ENCODE measurements at places on chromosomes 3 and 15.

GRCh38 chr3:144840866-144841265 is 869.2 kb downstream of the DIPK2A start:
- no peak for DNase-seq

DNA sequence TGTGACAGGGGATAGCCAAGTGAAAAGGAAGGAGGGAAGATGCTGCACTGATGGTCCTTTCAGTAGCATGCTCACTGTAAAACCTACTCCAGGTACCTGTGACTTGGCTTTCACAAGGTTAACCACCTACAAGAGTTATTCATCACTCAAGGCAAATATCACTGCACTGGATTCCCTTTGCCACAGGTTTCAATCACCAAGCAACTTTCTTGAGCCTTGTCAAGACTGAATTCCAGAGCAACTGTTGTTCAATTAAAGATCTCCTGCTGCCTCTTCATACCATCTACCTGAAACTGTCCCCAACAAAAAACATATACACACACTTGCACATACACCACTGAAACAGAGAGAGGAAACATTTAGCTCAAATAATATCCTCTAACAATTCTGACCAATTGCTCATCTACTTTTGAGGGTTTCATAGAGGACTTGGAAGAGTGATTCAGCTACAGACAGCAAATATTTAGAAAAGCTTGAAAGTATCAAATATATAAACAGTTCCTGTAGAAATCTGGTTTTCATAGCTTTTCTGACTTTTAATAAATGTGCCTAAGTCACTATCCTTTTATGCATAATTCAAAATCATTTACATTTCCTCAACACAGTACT is 6.5 kb downstream of the IGF2BP2 start:
- DNase-seq: no peak

DNA sequence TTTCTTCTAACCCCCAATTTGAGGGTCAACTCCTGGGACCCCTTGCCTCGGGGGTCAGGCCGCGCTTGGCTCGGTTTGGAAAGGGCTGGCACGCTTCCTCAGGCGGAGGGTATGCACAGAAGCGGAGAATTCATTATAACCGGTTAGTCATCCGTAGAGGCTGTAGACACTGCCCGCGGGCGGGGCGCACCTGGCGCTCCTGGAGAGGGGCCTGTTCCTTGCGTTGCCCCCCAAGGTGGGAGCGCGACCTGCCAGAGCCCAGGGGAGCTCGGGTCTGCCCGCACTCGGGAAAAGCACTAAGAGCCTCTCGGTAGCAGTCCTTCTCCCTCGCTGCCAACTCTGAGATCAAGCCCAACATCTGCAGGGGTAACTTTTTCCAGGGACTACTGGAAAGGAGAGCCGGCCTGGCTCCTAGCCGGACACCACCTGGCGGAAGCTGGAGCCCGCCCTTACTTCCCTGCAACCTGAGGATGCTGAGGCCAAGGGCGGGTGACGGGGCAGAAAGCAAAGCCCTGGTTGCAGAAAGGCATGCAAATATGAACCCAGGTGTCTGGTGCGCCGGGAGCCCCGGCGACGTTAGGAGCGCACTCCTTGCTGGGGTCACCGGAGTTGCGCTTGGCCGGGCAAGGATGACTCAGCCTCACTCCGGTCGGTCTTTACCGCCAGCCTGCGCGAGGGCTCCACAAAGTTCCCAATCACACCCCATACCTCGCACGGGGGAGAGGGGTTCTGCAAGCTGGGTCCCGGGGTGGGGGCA is 1.5 kb upstream of the CACNA2D3 start:
- DNase-seq: peak; percentile 51

- no peak for DNase-seq
Measured at GRCh38 chr3:37811625-37812498, 49.8 kb upstream of the CTDSPL start.

DNA sequence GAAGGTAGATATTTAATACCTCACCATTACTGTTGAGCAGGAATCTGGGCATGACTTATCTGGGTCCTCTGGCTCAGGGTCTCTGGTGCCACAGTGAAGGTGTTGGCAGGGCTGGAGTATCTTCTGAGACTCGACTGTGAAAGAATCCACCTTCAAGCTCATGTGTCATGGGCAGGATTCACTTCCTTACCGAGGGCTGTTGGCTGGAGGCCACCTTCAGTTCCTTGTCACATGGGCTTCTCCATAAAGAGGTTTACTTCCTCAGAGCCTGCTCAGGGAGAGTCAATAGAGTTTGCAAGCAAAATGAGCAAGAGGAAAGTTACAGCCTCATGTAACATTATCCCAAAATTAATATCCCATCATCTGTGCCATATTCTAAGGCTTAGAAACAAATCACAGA is 459.5 kb downstream of the NR2F2 start:
- DNase-seq: no peak

DNA sequence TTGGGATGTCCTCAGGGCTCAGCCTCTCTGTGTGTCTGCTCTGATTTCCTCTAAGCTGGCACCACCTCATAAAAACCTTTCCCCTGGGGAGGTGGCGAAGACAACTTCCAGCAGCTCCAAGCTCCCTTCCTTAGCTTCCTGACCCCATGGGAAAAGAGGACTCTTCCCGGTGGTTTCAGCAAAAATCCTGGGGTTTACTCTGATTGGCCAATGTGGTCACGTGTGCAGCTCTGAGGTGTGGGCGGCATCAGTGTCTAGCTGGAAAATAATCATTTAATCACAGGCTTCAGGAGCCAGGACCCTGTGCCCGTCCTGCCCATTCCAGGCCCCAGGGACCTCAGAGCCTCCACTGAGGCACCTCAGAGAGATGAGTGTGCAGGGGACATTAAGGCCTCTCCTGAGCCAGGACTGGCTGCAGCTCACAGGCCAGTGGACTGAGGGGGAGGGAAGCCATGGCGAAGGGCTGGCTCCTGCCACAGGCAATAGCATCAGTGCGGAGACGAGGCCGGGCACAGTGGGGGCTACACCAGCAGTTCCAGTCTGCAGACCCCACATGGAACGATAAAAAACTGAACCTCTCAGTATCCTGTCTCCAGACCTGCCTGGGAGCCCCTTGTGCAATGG is 104.1 kb downstream of the TPRA1 start:
- DNase-seq: peak; percentile 36

DNA sequence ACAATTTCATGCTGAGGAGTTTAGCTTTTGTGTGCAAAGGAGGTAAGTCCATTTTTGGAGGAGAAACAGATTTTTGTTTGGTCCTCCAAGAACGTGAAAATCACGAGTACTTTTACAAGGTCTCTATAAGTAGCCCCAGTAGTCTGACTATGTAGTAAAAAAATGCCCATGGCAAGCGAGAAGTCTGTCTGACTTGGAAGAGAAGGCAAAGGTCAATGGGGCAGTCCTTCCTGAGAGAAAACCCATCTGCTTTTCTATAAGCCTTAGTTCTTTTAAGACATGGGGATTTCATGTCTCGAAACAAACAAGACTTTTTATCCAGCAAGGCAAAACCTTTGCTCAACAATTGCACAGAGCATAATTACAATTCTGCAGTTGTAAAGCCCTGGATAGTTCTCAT is 183.2 kb downstream of the GAP43 start:
- no peak for DNase-seq

DNA sequence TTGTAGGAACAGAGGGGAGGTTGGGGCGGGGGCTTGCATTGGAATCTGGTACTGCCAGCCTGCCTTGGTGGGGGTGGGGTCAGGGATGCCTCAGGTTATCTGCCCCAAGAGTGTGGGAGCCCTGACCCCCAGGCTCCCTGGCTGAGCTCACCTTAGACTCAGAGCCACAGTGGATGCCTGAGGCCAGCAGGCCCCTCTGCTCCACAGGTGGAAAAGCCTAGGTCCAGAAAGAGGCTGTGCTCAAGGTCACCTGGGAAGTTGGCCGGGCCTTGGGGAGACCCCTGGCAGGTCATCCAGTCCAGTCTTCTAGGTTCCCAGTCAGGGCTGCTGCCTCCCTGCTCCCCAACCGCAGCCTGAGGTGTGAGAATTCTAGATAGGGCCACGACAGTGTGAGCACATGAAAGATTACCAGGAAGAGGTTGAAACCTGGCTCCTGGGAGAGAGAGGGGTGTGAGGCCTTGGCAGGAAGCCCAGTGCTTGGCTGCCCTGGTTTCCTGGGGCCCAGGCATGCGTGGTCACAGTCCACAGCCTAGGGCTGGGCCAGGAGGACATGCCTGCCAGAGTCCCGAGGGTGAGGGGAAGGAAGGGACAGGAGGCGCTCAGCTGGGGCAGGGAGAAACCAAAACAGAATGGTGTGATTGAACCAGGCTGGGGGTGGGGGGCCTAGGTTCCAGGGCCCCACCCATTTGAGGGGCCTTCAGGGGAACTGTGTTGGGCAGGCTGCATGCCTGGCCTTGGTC is 4.9 kb downstream of the HDAC11 start:
- DNase-seq: no peak

DNA sequence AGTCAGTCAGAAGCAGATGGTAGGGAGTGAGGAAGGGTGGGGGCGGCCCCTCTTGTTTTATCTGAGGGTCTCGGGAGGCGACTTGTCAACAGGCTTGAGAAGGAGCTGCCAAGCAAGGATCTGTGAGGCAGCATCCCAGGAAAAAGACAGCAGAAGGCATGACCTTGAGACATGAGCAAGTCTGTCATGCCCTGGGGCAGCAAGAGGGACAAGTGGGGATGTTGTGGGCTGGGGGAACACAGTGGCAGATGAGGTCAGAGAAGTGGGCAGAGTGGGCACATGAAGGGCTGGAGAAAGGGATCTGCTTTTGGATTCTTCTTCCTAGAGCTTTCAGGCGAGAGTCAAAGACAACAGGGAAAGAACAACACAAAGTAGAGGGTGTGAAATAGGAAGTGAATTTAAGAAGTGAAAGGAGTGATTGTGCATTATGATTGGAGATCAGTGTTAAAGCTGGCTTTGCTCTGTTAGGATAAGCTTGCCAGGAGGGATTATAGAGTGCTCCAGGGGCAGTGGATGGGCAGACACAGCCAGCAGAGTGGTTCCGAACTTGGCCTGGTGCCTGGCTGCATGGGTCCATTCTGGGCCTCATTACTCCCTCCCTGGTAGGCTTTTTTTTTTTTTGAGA is 73.3 kb downstream of the USP13 start:
- peak; percentile 61 for DNase-seq

DNA sequence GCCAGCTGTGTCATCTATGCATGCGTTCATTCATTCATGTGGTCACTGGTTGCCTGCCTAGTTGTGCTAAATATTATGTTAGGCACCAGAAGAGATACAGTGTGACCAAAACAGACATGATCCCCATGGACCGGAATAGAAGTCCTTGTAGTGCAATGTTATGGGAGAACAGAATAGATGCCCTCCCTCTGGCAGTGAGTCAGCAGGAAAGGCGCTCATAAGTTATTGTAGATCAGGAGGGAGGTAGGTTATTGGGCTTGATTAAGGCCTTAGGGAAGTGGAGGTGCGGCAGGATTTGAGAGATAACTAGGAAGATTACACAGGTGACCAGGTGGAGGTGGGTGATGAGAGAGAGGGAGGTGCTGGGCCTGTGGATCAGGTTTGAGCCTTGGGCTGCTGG is 5.2 kb downstream of the MCTP2 start:
- no peak for DNase-seq

- no peak for DNase-seq
Measured at GRCh38 chr3:72102112-72102616, 317.2 kb upstream of the PROK2 start.

- no peak for DNase-seq
Measured at GRCh38 chr3:27043328-27043955, 325.7 kb downstream of the NEK10 start.

DNA sequence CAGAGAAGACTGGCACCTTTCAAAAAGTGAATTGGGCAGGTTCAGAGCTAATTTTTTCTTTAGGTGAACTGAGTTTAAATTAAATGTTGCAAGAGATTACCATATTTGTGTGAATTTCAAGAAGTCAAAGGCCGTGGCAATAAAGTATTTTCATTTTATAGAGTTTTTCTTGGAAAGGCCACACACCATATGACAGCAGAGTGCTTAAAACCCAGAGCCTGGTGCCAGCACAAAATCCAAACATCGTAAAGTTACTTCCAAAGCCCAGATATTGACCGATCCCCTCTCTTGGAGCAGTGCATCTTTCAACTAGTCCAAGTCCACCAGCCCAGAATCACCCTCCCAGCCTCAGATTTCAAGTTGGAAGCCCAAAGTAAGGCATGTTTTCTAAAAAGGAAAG is 164.5 kb downstream of the VGLL4 start:
- no peak for DNase-seq

GRCh38 chr15:98213346-98213979 is 253.0 kb downstream of the ARRDC4 start:
- DNase-seq: no peak

- no peak for DNase-seq
Measured at GRCh38 chr3:123660900-123661299, 76.0 kb upstream of the HACD2 start.

DNA sequence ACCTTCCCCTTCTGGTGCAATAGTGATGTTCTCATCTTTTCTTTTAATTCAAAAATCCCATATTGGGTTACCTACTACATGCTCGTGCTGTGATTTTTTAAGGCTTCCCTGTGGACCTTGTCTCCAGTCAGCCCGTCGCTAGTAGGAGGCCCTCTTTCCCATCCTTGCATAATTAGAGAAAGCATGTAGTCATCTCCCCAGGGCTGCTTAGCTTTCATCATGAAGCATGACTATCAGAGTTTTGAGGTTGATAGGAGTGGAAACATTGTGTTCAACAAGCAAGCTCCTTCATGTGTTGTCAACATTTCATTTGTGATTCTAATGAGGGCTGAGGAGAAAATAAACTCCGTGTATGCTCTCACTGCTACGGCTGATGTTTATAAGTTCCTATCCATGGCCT is 8.7 kb upstream of the LRTM1 start:
- no peak for DNase-seq

GRCh38 chr15:34610354-34610753 is 26.9 kb upstream of the GOLGA8B start:
- DNase-seq: peak; percentile 30

DNA sequence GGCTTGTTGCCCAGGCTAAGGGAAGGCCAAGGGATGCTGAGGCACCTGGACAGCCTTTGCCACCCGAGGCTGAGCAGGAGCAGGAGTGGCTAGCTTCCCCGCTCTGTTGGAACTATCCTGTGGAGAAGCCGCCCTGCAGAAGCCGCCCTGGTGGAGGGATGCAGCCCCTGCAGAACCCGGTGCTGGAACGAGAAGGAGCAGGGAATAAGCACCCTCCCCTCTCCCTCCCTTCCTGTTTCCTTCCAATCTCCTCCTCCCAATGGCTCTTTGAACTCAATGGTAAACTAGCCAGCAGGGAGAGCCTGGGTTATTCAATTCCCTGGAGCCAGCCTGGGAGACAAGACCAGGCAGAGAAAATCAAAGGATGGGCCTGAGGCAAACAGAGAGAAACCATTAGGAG is 11.8 kb upstream of the HRG start:
- DNase-seq: peak; percentile 49

- DNase-seq: no peak
Measured at GRCh38 chr3:145623349-145623748, 537.6 kb downstream of the PLOD2 start.

Data from D341Med (cell line).